Esophagus muscularis mucosa (tissue), 4 donors: ENCODE measurements at places on chromosomes 16 and 17.

GRCh38 chr17:31780483-31780882 lies 78.6 kb downstream of the COPRS start:
- no peaks in the 10 kb centered on the region for H3K4me1 ChIP-seq
- no peaks in the 10 kb centered on the region for H3K27me3 ChIP-seq
- no peak overlapping the region for H3K4me3 ChIP-seq
- H3K27ac ChIP-seq, result no peak overlapping the region
- H3K36me3 ChIP-seq, result no peaks in the 10 kb centered on the region

DNA sequence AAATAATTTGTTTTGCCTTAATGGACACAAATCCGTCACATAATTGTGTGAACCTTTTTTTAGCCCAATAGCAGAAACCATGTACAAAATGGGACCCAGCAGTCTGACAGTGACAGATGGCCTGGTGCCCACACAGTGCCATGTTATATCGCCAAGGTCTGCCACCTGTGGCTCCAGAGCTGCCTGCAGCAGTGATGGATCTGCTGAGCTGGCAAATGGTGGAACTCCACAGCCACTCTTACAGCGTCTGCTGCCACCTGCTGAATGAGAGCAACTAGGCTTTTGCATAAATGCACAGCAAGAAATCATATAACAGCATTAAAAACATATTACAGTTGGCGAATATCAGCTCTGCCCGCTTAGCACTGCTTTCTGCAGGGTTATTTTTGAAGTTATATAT lies 59.4 kb downstream of the NUP93 start:
- no peak overlapping the region for H3K27ac ChIP-seq
- H3K36me3 ChIP-seq, result no peaks in the 10 kb centered on the region
- H3K27me3 ChIP-seq, result no peaks in the 10 kb centered on the region
- H3K4me1 ChIP-seq, result peaks cover 13% of the 10 kb centered on the region
- DNase-seq, result no peak

DNA sequence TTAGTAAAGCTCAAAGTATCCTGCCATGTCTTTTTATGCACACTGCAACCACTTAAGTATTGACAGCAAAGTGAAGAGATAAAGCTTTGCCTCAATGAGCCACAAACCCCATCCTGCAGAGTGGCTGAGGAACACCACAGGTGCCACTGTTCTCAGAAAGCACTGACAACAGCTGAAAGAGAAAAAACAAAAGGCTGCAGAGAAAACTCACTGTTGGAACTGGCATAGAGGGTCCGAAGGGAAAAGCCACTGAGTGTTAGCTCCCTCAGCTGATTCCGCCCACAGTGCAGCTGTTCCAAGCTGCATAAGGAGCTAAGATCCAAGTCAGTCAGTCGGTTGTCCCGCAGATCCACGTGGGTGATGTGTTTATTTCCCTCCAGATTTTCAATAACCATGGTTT lies 48.3 kb downstream of the PHLPP2 start:
- H3K27ac ChIP-seq, result no peak overlapping the region
- no peak overlapping the region for H3K4me3 ChIP-seq
- DNase-seq, result no peak
- no peaks in the 10 kb centered on the region for H3K4me1 ChIP-seq

- no peaks in the 10 kb centered on the region for H3K36me3 ChIP-seq
- H3K27ac ChIP-seq, result no peak overlapping the region
- H3K4me1 ChIP-seq, result peaks cover 11% of the 10 kb centered on the region
- DNase-seq, result peak; percentile 94
- H3K27me3 ChIP-seq, result no peaks in the 10 kb centered on the region
Observed at GRCh38 chr17:79391376-79392233, 219.2 kb downstream of the RBFOX3 start.

GRCh38 chr17:19315104-19315503 lies 47.4 kb downstream of the B9D1 start:
- H3K27ac ChIP-seq, result no peak overlapping the region
- H3K27me3 ChIP-seq, result no peaks in the 10 kb centered on the region
- H3K4me3 ChIP-seq, result no peak overlapping the region
- peaks cover 52% of the 10 kb centered on the region for H3K36me3 ChIP-seq
- H3K4me1 ChIP-seq, result peaks cover 47% of the 10 kb centered on the region

- no peak for DNase-seq
- H3K27ac ChIP-seq, result peak overlapping the region; percentile 80
- H3K4me1 ChIP-seq, result peaks cover 28% of the 10 kb centered on the region
- H3K36me3 ChIP-seq, result no peaks in the 10 kb centered on the region
- no peaks in the 10 kb centered on the region for H3K27me3 ChIP-seq
Observed at GRCh38 chr17:329784-330420, 22.7 kb downstream of the RPH3AL start.

GRCh38 chr16:26645614-26646013 lies 421.1 kb upstream of the C16orf82 start:
- DNase-seq, result peak; percentile 81
- H3K4me1 ChIP-seq, result no peaks in the 10 kb centered on the region
- peaks cover 9% of the 10 kb centered on the region for H3K27me3 ChIP-seq
- H3K36me3 ChIP-seq, result no peaks in the 10 kb centered on the region
- no peak overlapping the region for H3K27ac ChIP-seq
- no peak overlapping the region for H3K4me3 ChIP-seq

DNA sequence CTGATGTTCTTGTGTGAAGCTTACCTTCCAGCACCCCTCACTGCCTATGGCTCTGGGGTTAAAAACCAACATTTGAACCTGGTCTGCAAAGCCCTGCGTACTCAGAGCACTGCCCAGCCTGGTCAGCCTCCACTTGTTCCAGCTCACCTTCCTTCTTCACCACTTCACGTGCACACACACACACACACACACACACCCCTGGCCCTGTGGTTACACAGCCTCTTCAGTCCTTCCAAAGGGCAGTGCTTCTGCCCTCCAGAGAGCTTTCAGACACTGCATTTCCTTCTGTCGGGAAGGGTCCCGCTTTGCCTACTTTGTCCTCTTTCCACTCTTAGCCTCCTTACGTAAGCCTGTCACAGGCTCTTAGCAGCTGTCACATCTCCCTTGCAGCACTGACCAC lies 9.6 kb upstream of the TMEM220 start:
- DNase-seq, result no peak
- H3K4me1 ChIP-seq, result peaks cover 23% of the 10 kb centered on the region
- no peak overlapping the region for H3K4me3 ChIP-seq
- H3K27ac ChIP-seq, result no peak overlapping the region

- no peaks in the 10 kb centered on the region for H3K27me3 ChIP-seq
- no peak overlapping the region for H3K27ac ChIP-seq
- DNase-seq, result no peak
- H3K36me3 ChIP-seq, result no peaks in the 10 kb centered on the region
Observed at GRCh38 chr16:19898924-19899604, 14.4 kb upstream of the GPRC5B start.

DNA sequence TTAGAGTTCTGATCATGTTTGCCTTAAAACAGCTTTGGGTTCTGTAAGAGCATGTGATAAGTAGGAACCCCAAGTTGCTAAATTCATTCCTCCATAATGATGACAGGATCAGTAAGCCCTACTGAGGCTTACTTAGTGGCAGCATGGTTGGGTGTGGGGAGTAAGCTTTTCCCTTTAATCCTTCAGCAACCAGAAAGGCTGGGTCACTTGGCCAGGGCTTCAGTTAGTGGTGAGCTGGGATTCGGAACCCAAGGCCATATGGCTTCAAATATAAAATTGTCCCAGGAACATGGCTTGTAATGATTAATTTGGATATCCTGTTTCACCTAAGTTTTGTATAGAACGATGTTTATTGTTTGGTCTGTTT lies 850 bp downstream of the GINS3 start:
- no peaks in the 10 kb centered on the region for H3K27me3 ChIP-seq
- H3K4me1 ChIP-seq, result peaks cover 6% of the 10 kb centered on the region

DNA sequence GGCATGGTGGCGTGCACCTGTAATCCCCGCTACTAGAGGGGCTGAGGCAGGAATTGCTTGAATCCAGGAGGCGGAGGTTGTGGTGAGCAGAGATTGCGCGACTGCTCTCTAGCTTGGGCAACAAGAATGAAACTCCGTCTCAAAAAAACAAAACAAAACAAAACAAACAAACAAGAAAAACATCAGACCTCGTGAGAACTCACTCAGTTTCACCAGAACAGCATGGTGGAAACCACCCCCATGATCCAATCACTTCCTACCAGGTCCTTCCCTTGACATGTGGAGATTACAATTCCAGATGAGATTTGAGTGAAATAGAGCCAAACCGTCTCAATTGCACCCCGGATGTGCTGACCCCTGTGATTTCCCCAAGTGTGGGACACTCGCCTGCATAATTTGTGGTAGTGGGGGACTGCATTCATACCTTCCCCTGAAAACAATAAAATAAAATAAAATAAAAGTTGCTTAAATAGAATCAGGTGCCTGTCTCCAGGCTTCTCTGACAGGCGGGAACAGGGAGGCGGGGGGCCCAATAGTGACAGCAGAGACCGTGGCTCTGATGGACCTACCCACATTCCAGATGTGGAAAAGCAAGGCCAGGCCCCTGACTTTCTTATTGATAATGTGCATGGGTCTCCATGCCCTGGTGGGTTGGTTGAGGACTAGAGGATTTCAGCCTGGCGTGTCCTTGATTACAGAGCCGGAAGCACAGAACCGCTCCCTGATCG lies 13.1 kb downstream of the ZSCAN10 start:
- peak overlapping the region; percentile 49 for H3K4me3 ChIP-seq
- DNase-seq, result no peak
- H3K27ac ChIP-seq, result peak overlapping the region; percentile 65

- H3K4me3 ChIP-seq, result peak overlapping the region; percentile 98
- no peaks in the 10 kb centered on the region for H3K36me3 ChIP-seq
- H3K4me1 ChIP-seq, result peaks cover 74% of the 10 kb centered on the region
- no peak for DNase-seq
- peak overlapping the region; percentile 94 for H3K27ac ChIP-seq
Observed at GRCh38 chr16:48608871-48609651, 919 bp downstream of the N4BP1 start.

GRCh38 chr17:83041305-83041704 lies 38.1 kb upstream of the METRNL start:
- no peak overlapping the region for H3K4me3 ChIP-seq
- H3K36me3 ChIP-seq, result peaks cover 12% of the 10 kb centered on the region
- no peak overlapping the region for H3K27ac ChIP-seq
- no peak for DNase-seq
- no peaks in the 10 kb centered on the region for H3K27me3 ChIP-seq

- peaks cover 75% of the 10 kb centered on the region for H3K36me3 ChIP-seq
- H3K4me1 ChIP-seq, result peaks cover 37% of the 10 kb centered on the region
- H3K27me3 ChIP-seq, result no peaks in the 10 kb centered on the region
- no peak for DNase-seq
- H3K4me3 ChIP-seq, result no peak overlapping the region
- H3K27ac ChIP-seq, result no peak overlapping the region
Observed at GRCh38 chr16:70570967-70571570, 47.5 kb downstream of the SF3B3 start.

- no peak overlapping the region for H3K27ac ChIP-seq
- no peak overlapping the region for H3K4me3 ChIP-seq
- DNase-seq, result no peak
- H3K4me1 ChIP-seq, result no peaks in the 10 kb centered on the region
Observed at GRCh38 chr16:11277607-11278337, 1.5 kb upstream of the PRM2 start.

DNA sequence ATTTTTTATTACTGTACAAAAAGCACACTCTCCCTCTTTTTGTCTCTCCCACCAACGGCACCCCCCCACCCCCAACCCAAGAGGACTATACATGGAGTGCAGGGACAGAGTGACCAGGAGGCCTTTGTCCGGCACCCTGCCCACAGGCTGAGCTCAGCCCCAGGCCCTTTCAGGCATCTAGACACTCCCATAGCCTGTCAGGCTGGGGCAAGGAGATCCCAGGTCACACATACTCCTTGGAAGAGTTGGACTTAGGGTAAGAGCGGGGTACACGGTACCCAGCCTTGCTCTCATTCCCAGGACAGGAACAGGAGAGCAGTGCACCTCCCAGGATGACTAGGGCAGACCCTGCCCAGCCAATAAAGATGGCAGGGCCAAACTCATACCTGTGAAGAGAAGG lies 2.1 kb downstream of the CLDN7 start:
- H3K36me3 ChIP-seq, result peaks cover 47% of the 10 kb centered on the region
- peaks cover 40% of the 10 kb centered on the region for H3K4me1 ChIP-seq
- no peak overlapping the region for H3K27ac ChIP-seq
- no peak for DNase-seq
- peaks cover 49% of the 10 kb centered on the region for H3K27me3 ChIP-seq
- no peak overlapping the region for H3K4me3 ChIP-seq

- H3K36me3 ChIP-seq, result peaks cover 7% of the 10 kb centered on the region
- H3K4me1 ChIP-seq, result no peaks in the 10 kb centered on the region
- no peak overlapping the region for H3K4me3 ChIP-seq
Observed at GRCh38 chr17:419073-419735, 66.6 kb upstream of the RPH3AL start.
